ENCODE measurements at places on chromosomes 12 and 14.

GRCh38 chr14:101226603-101227425, 323.3 kb upstream of the RTL1 start:
- no peak for DNase-seq

DNA sequence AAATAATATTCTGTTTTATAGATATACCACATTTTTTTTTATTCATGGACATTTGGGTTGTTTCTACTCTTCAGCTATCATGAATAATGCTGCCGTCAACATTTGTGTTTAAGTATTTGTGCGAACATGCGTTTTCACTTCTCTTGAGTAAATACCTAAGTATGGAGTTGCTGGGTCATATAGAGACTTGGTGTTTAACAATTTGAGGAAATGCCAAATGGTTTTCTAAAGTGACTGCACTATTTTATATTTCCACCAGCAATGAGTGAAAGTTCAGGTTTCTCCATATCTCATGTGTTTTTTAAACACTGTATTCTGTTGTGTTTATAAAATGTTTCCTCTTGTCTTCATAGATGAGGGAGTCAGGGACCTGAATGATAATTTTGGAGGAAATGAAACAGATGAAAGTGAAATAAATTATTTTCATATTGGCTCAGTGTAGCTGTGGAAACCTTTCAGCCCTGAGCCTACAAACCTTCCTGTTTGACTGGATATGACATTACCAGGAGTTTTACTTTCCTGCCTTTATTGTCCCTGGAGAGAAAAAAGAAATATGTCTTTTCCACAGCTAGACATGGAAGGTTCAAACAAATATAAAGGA, 26.3 kb downstream of the DAAM1 start:
- no peak for DNase-seq

GRCh38 chr14:99928963-99929362, 135.8 kb downstream of the EML1 start:
- DNase-seq: no peak

GRCh38 chr12:34257093-34257492, 234.8 kb downstream of the ALG10 start:
- DNase-seq: no peak

DNA sequence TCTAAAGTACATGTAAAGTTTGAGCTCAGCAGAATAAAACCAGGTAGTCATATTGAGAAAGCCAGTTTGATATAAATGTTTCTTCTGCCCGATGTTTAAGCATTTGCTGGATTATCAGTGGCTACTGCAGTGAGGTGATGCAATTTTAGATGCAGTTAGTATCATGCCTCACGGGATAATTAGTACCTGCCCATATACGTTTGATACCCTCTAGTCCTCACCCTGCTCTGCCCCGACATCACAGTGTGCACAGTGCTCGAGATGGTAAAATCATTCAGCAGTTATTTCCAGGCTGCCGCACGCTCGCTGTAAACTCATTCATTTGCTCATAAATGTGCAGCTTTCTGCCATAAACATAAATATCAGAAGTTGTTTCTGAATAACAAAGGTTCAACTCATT, 152.7 kb downstream of the PELI2 start:
- no peak for DNase-seq

- DNase-seq: no peak
These were observed 139.0 kb downstream of the SYNE2 start for GRCh38 chr14:63991833-63992232.
